Activated naive CD4-positive, alpha-beta T cell treated with anti-CD3 and anti-CD28 coated beads, Interleukin-2, amount 50 U/mL, for 72 hours (primary cell): ENCODE measurements at places on chromosomes 13 and 19. TPM values are rescaled to one million over a fixed set of nuclear protein-coding genes. Genes with fewer than 3 reads are reported as not detected.
A peak's percentile ranks its signal among the peaks of the same experiment; 100 is the strongest.

DNA sequence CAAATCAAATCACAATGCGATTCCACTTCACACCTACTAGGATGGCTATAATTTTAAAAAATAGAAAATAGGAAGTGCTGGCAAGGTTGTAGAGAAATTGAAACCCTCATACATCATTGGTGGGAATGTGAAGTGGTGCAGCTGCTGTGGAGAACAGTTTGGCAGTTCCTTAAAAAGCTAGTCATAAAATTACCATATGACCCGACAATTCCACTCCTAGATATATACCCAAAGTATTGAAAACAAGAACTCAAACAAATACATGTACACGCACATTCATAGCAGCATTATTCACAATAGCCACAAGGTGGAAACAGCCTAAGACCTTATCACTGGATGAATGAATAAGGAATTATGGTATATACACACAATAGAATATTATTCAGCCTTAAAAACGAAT lies 12.0 kb downstream of the HMGB1 start:
- DNase-seq = no peak

The TINCR gene
- total RNA-seq = 0.82 TPM

- no peak for DNase-seq
Measured at GRCh38 chr13:106562301-106562700, 5.6 kb downstream of the ARGLU1 start.

DNA sequence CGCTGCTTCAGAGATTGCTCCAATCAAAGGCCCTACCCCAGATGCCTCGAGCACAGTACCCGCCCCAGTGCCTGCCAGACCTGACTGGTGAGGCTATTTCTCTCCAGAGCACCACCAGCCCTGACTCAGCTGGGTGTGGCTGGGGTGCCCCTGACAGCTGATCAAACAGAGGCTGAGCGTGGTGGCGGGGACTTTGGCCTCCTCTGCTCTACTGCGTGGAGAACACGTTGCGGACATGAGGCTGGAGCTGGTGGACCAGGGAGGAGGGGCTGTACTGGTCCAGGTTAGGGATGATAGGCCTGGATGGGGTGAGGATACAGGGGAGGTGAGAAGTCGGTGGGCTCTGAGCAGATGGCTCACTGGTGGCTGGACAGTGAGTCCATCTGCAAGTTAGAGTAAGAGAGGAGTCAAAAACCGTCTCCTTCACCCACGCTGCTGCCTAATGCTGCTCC lies 3.5 kb upstream of the DOCK6 start:
- no peak for DNase-seq

DNA sequence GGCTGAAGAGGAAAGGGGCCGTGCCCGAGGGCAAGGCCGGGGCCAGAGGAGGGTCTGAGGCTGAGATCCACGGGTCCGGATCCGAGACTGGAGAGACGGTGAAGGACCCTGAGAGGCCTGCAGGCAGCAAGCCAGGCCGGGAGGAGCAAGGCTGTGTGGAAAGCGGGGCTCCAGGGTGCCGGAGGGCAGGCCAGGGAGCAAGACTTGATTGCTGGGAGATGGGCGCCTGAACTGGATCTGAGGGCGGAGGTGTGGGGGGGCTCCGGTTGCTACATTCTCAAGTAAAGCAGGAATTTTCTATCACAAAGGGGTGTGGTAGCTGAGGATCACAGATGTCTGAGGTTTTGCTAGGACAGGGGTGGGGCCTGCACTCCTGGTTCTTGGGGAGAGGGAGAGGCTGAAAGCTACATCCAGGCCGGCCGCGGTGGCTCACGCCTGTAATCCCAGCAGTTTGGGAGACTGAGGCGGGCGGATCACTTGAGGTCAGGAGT lies 3.8 kb downstream of the MAMSTR start:
- no peak for DNase-seq

GRCh38 chr13:35208587-35208986 lies 266.5 kb downstream of the NBEA start:
- DNase-seq = no peak

The GNG8 gene
- 17.4 TPM for total RNA-seq

GRCh38 chr13:30618186-30618929 lies 638 bp downstream of the USPL1 start:
- DNase-seq = peak; percentile 28

The HCN2 gene
- total RNA-seq = 0.58 TPM

GRCh38 chr13:39777527-39778061 lies 122.1 kb downstream of the COG6 start:
- peak; percentile 40 for DNase-seq

DNA sequence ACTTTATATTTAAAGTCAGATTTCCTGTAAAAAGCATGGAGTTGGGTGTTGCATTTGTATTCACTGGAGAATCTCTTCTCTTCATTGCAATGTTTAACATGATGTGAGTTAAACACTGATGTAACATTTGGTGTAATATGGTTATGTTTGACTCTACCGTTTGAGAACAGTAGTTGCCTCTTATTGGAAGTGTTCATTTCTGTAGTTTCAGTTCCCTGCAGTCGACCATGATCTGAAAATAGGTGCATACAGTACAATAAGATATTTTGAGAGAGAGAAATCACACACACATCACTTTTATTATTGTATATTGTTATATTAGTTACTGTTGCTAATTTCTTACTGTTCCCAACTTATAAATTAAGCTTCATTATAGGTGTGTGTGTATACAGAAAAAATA lies 105.2 kb upstream of the SPACA7 start:
- no peak for DNase-seq

DNA sequence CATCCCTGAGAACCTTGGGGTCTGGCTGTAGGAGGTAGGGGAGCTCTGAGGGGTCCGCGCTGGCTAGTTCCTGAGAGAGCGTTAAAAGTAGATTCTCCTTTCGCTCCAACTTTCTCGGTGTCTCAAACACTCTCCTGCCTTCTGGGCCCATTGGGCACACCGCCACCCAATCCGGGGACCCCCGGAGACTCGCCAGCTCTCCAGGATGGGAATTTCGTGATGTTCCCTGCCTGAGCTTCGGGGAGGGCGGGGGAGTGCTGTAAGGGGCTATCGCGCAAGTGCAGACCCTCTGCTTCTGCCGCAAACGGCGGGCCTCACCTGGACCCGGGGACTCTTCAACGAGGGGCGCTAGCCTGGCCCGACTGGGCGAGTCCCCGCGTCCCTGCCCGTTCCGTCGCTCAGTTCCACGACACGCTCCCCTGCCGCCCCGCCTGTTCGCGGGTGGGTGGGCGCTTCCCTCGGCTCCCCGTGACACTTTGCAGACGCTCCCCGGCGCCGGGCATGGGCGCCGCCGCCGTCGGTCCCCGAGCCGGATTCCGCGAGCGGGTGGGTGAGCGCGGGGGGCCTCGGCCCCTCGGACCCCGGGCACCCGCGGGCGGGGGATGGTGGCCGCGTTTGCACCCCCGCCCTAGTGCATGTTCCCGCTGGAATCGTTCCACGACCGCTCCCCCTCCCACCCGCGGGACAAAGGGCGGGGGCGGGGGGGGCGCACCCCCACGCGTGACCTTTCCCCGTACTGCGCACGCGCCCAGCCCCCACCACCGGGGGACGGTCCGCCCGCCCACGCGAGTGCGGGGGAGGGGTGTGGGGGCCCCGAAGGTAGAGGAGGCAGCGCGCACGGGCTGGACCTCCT lies at the start of gene CCDC106:
Gene CCDC106 (plus strand): TSS at position 481 of the 853 bp plus-strand sequence. CDS start 835 bp downstream, outside the sequence.
- no peak for DNase-seq

GRCh38 chr19:52724701-52725514 lies 9.9 kb downstream of the ZNF611 start:
- DNase-seq = no peak

- DNase-seq = no peak
Measured at GRCh38 chr13:29539856-29540255, 55.6 kb downstream of the SLC7A1 start.

The SMIM24 gene
- total RNA-seq = 0.72 TPM

DNA sequence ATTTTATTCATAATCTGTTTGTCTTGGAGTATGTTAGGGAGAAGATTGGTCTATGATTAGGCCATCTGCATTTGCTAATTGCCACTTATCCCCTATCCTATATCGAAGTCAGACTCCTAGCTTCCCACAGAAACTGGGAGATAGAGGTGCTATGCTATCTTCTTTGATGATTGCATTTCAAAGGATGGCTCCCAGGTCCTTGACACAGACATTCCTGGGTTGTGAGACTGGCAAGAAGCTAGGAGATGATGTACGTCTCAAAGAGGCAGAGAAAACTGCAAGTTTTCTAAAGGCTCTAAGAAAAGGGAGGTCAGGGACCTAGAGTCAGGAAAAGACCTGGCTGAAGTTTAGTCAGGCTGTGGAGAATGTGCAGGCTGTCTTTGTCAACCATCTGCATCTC lies 1251.9 kb downstream of the PCDH17 start:
- DNase-seq = no peak

DNA sequence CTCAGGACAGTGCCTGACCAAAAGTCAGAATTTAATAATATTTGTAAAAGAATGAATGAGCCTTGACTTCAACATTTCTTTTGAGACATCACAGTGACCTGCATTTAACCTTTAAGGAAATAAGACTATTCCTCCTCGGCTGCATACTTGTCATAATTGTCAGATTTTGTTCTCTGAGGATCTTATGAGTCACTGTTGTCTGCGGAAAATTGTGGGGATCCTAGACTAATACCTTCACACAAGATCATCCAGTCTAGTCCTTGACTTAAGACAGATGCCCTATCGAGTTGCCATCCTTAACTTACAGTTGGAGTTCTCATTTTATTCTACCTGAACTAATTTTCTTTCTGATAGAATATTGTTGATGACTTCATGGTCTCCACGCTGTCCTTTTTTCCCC lies 198.4 kb downstream of the DLEU7 start:
- DNase-seq = no peak

DNA sequence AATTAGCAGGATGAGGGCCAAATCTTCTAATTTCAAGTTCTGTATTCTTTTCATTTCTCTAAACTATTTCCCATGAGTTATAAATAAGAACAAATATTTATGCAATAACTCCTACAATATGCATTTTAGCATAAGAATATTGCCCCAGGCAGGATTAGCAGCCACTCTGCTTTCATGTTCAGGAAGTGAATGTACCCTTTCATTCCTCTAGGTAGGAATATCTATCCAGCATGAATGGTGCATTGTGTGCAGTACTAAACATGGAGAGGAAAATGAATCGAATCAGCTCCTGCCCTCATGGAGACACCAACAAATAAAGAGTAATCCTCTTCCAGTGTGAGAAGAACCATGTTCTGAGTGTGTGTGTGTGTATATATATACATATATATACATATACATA lies 41.0 kb downstream of the LHFPL6 start:
- DNase-seq = no peak
